ENCODE measurements at places on chromosomes 5 and 9.

GRCh38 chr5:87572090-87572489 is 159.4 kb upstream of the CCNH start:
- DNase-seq, result no peak

- DNase-seq, result no peak
These were observed 296.5 kb downstream of the MAST4 start for GRCh38 chr5:66892716-66893115.

GRCh38 chr5:71832812-71833715 is 114.0 kb downstream of the CARTPT start:
- DNase-seq, result no peak

- peak; percentile 86 for DNase-seq
These were observed 74.5 kb upstream of the BARHL1 start for GRCh38 chr9:132507670-132508469.

- no peak for DNase-seq
These were observed 147.6 kb downstream of the RPS23 start for GRCh38 chr5:82130602-82131001.

DNA sequence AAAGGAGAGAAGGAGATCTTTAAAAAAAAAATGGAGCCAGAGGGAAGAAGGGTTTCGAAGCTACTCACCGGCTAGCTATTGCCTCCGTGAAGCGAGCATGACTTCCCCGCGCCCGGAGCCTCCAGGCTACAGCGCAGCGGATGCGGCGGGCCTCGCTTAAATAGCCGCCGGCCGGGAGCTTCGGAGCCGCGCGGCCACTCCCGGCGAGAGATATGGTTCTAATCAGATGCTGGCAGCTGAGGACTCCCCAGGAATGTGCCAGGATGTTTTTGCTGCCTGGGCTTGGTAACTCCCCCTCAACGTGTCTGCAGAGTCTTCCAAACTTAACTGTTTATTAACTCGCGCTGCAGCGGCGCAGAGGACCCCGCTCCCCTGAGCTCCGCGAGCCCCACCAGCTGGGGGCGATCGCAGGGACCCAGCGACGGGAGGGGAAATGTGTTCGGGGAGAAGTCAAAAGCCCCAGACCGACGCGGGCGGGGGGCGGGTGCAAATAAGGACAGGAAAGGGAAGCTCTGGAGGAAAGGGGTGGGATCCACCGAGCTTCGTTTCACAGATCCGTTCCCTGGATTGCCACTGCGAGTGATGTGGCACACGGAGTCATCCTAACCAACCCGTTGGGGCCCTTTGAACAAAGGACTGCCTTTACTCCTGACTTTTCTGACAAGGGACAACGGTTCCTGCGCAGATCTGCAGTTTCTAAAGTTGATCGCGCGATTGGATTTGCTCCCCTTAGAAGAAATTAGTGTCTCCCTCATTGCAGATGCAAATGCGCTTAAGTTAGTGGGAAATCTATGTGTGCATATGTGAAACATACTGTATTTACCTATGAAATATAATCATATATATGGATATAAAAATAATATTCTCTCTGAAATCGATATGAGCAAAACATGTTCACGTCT is at the start of gene DAB2:
Gene DAB2 (minus strand): TSS at position 245 of the 902 bp plus-strand sequence. CDS start 30,660 bp downstream, outside the sequence.
- no peak for DNase-seq

DNA sequence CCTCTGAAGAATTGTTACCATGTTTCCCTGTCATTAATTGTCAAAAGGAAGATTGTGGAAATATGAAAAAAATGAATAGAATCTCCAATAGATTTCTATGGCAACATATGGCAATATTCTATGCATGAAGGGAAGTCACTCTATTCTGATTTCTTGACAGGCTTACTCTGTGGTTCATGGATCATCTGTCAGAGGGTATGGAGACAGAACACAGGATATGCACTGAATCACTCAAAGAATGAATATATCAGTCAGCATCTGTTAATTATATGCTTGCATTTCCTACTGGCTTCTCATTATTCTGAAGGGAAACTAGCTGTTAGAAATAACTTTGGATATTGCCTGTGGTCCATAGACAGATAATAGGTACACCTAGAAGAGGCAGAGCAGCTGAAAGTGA is 918.9 kb downstream of the DTWD2 start:
- no peak for DNase-seq

GRCh38 chr5:107356891-107357290 is 313.8 kb downstream of the EFNA5 start:
- DNase-seq, result no peak

DNA sequence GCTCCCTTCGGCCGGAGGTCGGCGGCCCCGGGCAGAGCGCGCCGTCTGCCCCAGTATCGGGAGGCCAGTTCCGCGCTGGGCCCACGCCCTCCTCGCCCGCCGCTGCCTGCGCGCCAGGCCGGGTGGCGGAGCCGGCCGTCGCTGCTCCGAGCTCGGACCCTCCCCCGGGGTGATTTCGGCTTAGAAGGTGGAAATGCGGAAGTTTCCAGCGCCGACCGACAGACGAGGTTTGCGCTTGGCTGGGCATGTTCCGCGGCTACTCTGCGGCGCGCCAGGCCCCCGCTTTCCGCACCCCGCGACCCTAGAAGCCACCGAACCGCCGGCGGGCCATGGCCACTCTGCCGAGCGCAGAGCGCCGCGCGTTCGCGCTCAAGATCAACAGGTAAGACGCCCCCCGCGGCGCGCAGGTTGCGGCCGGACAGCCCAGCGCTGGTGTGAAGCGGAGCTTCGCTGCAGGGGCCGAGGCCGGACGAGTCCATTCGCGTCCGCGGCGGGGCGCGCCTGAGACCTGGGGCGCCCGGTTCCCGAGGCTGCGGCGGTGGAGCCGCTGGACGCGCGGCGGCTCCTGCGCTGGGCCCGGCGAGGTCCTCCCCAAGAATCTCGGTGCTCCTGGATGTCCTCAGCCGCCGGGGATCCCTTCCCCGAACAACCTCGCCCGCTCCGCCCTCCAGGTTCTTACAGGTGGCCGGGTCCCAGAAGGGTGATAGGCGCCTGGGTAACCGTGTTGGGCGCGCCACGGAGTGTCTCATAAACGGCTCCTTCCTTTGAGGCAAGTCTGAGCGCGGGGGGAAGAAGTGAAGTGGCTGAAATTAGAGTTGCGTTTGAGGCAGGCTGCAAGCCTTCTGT is at the start of gene DOCK8:
Gene DOCK8 (plus strand): TSS at position 218 of the 846 bp plus-strand sequence. CDS start 112 bp downstream, at position 330.
- peak; percentile 42 for DNase-seq

- DNase-seq, result no peak
These were observed 337.5 kb downstream of the ZSWIM6 start for GRCh38 chr5:61669531-61669930.

- DNase-seq, result no peak
These were observed 305.2 kb downstream of the KIAA0825 start for GRCh38 chr5:94313188-94313587.

DNA sequence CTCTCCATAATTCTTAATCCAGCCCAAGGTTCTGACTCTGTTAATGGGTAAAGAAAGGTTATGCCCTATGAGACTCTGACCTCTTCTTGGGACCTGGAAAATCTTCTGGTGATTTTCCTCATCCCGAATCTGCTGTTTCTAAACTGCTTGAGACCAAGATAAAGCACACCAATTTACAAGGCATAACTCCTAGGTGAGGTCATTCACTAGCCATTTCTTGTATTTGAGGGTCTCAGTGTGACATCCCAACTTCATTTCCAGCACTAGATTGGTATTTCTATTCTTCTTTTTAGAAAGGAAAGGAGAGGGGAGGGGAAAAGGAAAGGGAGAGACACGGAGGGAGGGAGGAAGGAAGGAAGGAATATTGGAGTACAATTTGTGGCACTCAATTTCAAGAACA is 51.6 kb downstream of the SLC1A1 start:
- no peak for DNase-seq

GRCh38 chr5:76689321-76690036 is 26.4 kb upstream of the F2R start:
- DNase-seq, result no peak

DNA sequence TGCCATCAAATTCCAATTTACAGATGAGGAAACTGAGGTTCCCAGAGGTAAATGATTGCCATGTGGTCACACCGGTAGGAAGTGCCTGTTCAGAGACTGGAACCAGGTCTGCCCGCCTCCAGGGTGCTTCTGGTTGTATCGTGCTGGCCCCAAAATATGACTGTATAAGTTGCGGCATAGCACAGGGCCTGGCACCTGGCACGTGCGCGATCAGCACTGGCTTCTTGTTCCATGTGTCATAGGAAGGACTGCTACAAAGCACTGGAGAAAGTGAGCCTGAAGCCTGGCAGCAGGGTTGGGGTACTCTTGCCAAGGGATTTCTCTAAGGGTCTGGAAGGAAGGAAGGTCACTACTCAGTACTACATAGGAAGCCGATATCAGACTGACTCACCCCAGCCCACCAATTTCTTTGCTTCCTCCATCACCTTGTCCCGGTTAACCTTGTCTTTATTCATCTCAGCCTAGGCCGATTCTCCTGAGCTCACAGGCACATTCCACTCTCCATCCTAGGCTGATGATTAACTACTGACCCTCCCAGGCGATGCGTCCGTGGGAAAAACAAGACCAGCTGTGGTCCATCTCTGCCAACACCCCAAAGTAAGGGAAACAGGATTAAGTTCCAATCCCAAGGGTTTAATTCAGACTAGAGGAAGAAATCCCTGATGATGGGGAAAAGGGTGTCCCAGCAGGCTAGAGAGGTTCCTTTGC is 1.8 kb downstream of the HRH2 start:
- DNase-seq, result no peak

DNA sequence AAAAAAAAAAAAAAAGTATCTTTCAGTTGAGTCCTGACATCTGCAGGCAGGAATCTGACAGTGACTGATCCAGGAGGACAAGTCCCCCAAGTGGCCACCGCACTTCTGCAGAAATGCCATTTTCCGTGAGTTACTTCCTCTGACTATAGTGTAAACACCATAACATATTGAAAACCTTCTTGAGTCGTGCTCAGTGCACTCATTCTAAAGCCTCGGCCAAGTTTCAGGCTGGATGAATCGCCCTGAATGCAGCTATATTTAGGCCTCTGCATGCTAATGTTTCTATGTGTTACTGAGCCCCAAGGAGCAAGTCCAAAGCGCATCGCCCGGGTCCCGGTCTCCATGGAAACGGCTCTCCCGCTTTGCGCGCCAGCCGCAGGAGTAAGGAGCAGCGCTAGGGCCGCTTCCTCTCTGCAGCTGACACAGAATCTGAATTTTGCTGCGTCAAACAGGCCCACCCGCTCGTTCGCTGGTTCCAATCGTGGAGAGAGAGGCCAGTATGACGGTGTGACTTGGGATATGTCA is 335.4 kb downstream of the MSX2 start:
- DNase-seq, result peak; percentile 12

DNA sequence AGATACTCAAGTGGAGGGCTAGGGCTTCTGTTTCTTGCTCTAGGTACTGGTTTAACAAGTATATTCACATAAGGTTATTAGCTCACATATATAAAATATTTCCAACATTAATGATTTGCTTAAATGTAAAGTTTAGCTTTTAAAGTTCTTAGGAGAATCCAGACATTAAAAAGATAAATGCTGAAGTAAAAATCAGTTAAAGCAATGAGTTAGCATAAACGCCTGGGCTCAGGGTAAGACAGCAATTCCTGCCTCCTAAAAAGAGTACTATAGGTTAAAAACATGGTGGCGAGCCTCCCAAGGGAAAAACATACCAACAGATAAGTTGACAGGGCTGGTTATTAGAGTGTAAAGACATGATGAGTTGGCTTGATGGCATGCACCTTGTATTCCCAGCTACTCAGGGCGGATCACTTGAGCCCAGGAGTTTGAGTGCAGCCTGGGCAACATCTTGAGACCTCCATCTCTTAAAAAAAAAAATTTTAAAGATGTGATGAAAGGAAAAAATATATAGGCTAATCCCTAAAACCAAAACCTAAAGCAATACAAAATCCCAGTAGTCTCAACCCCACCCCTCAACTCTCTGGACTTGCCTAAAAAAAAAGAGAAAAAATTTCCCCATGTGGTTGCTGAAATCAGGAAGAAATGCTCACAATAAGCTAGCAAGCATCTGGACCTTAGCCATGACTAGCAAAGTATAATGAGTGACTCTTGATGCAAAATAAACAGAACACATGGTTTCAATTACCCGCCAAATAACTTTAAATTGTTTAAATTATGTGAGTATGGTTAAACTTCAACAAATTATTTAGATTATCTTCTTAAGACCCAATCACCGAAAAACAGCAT is 3.6 kb downstream of the GOLPH3 start:
- DNase-seq, result no peak

DNA sequence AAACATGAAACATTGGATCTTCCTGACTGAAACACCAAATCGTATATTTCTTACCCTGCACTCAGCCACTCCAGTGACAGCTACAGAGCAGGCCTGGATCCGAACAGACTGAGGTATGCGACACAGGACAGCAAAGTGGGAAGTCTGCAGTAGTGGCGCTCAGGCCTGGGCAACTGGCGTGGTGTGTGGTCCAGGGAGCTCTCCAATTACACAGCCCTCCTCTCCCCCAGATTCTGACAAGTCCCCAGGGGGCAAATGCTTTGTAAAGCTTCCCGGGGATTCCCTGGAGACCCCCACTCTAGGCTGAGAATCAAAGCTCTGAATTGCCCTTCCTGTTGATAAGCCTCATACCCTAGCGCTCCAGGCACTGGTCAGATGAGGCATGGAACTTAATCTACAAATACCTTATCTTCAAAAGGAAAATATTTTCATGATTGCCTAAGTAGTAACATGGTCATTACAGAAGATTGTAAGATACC is 104.8 kb upstream of the ERCC6L2 start:
- DNase-seq, result no peak

DNA sequence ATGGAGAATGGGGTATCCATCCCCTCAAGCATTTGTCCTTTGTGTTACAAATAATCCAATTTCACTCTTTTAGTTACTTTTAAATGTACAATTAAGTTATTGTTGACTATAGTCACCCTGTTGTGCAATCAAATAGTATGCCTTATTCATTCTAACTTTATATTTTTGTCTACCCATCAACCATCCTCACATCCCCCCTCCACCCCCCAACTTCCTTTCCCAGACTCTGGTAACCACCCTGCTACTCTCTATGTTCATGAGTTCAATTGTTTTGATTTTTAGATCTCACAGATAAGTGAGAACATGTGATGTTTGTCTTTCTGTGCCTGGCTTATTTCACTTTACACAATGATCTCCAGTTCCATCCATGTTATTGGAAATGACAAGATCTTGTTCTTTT is 15.4 kb upstream of the RANBP17 start:
- no peak for DNase-seq

- DNase-seq, result no peak
These were observed 3.2 kb downstream of the CPLX2 start for GRCh38 chr5:175874462-175875139.

DNA sequence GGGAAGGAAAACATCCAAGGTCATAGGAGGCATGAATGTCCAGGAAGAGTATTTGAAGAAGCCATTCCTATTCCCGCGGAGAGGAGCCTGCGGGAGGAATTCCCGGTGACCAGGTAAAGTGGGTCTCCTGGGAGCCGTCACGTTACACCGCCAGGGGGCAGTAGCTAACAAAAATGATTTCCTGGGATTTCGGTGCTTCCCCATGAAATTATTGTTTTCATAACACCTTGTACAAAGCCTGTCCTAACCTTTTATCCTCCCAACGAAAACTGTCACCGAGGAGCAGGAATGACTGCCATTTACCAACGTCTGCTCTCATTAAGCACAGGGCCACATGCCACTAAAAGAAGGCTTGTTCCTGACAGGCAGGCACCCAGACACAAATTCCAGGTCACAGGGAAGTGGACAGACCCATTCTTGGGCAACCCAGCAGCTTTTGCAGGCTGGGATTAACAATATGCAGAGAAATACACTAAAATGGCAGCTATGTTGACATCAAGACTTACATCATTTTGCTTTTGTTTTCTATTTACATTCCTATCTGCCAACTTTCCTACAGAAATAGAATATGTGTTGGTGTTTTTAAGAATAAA is 41.2 kb upstream of the CTSL start:
- peak; percentile 2 for DNase-seq

All from NCI-H510A treated with DMSO at 0.1 percent for 48 hours (cell line).